ENCODE measurements at places on chromosomes 1 and 21.
A peak's percentile ranks its signal among the peaks of the same experiment; 100 is the strongest.

DNA sequence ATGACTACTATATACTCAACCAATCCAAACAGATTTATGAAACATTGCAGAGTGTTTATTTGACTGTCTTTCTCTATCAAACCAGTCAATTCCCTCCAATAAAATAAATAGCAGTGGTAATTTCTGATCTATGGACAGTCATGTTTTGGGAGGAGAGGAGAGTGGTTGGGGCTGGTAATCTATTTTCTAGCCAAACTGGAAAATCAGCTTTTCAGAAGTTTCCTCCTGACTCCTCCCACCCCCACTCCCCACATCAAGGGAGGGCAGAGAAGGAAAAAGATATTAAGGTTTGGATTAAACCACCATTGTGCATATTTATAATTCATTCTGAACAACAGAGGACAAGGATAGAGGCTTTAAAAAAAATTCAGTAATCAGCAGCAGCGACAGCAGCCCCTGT lies 69.4 kb upstream of the SOX13 start:
- no peak for DNase-seq

GRCh38 chr1:224064150-224064549 lies 49.8 kb upstream of the FBXO28 start:
- DNase-seq, result no peak

GRCh38 chr21:25501462-25501861 lies 105.8 kb downstream of the MRPL39 start:
- DNase-seq, result no peak

GRCh38 chr1:12690156-12690555 lies 25.8 kb upstream of the AADACL3 start:
- DNase-seq, result no peak

GRCh38 chr21:36854391-36854790 lies 112.1 kb downstream of the HLCS start:
- DNase-seq, result no peak

DNA sequence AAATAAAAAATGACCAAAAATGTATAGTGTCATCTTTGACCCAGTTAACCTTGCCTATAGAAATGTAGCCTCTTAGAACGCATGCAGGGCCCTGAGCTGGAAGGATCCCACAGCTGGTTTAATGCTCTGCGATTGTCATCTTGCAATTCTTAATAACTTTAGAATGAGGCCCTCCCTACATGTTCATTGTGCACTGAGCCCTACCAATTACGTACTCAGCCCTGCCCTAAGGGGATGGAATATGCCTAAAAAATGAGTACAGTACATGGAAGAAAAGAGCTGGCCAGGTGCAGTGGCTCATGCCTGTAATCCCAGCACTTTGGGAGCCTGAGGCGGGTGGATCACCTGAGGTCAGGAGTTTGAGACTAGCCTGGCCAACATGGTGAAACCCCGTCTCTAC lies 57.8 kb upstream of the BCAR3 start:
- DNase-seq, result no peak

- peak; percentile 96 for DNase-seq
Observed at GRCh38 chr1:58618303-58618702, 41.3 kb upstream of the TACSTD2 start.

DNA sequence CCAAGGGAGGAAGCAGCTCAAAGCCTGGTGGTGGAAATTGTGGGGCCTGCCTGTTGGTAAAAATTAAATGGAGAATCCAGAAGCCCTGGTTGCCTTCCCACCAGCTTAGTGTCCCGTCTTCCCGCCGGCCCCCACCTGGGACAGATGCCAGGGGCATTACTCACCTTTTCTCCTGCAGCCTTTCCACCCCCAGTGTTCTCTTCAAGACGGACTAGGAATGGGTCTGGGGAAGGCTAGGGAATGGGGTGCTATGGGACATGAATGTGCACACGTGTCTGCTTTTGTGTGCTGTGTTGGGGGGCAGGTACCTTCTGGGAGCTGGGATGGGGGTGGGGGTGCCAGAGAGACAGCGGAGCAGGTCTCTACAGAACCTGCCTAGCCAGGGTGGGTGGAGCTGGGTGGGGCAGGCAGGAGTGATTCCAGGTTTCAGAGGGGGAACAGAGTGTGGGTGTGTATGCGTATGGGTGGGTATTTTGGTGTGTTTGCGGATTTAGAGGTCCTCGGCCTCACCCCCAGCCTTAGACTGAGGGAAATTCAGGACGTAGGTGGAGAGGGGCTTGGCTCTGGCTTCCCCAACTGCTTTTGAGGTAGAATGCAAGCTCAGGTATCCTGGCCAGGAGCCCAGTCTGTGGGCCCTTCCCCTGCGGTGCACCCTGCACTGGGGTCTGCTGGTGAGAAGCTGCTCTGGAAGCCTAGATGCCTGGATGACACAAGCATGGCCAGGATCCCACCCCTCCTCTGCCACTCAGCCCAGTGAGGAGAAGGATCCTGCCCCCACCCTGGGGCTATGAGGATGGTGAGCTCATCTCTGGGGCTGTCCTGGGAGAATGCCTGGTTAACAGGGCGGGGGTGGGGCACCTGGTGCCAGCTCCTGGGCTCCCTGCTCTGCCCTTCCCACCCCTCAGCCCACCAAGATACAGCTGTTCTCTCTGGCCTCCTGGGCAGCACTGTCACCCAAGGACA lies 7.8 kb downstream of the VANGL2 start:
- no peak for DNase-seq

DNA sequence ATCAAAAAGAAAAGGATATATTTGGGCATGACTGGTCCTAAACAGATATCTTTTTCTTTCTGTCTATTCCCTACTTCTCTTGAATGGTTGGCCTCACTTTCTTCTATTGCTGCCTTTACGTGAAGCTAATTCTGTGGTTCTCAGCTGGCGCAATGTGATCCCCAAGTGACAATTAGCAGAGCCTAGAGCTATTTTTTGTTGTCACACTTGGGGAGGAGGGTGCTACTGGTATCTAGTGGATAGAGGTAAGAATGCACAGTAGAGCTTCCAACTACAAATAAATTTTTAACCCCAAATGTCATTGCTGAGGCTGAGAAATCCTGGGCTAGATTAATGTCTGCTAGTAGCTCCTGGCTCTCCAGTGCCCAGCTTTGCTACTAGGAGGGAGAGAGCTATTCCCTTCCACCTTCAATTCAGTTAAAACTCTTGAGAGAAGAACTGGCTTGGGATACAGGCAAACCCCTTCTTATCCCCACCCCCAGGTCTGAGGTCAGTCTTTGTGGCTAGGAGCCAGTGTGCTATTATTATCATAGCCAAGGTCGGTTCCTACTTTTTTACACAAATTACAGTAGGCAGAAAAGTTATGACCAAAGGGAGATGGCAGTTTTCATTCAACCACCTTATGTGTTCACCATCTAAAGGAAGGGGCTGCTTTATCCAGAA lies 102.1 kb downstream of the SNX7 start:
- no peak for DNase-seq

- DNase-seq, result no peak
Observed at GRCh38 chr1:111882986-111883560, 106.4 kb downstream of the KCND3 start.

GRCh38 chr1:44757420-44757819 lies 17.8 kb downstream of the KIF2C start:
- DNase-seq, result no peak

Data from AG10803 (cell line).